IPS DF 6.9 (cell line): ENCODE measurements at places on chromosomes 16 and 17.
A peak's percentile ranks its signal among the peaks of the same experiment; 100 is the strongest.

GRCh38 chr16:11025120-11025531 lies 80.8 kb downstream of the CLEC16A start:
- H3K4me3 ChIP-seq = no peak overlapping the region
- DNase-seq = no peak
- no peaks in the 10 kb centered on the region for H3K36me3 ChIP-seq
- H3K27me3 ChIP-seq = no peaks in the 10 kb centered on the region

GRCh38 chr16:66703406-66704215 lies 7.1 kb upstream of the CMTM4 start:
- no peaks in the 10 kb centered on the region for H3K36me3 ChIP-seq
- no peaks in the 10 kb centered on the region for H3K4me1 ChIP-seq
- H3K27ac ChIP-seq = no peak overlapping the region
- H3K4me3 ChIP-seq = no peak overlapping the region
- H3K27me3 ChIP-seq = no peaks in the 10 kb centered on the region

DNA sequence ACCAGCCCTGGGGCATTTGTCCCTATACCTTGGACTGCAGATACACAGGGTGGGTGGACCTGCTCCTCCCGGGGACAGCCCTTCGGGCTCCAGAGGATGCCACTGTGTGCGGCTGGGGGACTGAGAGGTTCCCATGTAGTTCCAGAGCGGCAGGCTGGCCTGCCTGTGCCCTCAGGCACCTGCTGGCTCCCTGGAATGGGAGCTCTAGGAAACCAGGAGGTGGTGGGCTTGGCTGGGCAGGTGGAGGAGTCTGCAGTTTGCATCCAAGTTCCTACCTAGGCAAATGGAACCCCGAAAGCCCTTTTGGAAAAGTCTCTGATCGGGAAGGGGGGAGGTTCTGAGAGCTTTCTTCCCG lies 982 bp downstream of the DBNDD1 start:
- H3K27ac ChIP-seq = no peak overlapping the region
- peak overlapping the region; percentile 68; the same call in 1 of the 2 replicates for H3K4me3 ChIP-seq
- H3K36me3 ChIP-seq = peaks cover 3% of the 10 kb centered on the region; the same call in 1 of the 2 replicates
- H3K27me3 ChIP-seq = no peaks in the 10 kb centered on the region
- no peak for DNase-seq

- no peaks in the 10 kb centered on the region for H3K27me3 ChIP-seq
- H3K36me3 ChIP-seq = 0 out of 2 replicates have a peak, but pooled peaks cover 3% of the 10 kb centered on the region
- H3K4me1 ChIP-seq = no peaks in the 10 kb centered on the region; the same call in 1 of the 2 replicates
- DNase-seq = no peak
- H3K27ac ChIP-seq = no peak overlapping the region
- H3K4me3 ChIP-seq = no peak overlapping the region
Observed at GRCh38 chr17:17080781-17081180, 38.5 kb downstream of the MPRIP start.

GRCh38 chr17:43454868-43455267 lies 28.9 kb upstream of the DHX8 start:
- H3K4me1 ChIP-seq = no peaks in the 10 kb centered on the region
- H3K4me3 ChIP-seq = no peak overlapping the region
- H3K27me3 ChIP-seq = no peaks in the 10 kb centered on the region

- peaks cover 3% of the 10 kb centered on the region; the same call in 1 of the 2 replicates for H3K36me3 ChIP-seq
- H3K27me3 ChIP-seq = peaks cover 4% of the 10 kb centered on the region
- no peak within 1 kb of the TSS for H3K27ac ChIP-seq
- H3K4me1 ChIP-seq = peaks cover 11% of the 10 kb centered on the region
Observed at GRCh38 chr16:11586856-11587642, at the start of gene LITAF. TSS of gene LITAF (minus strand) at chr16:11586919. CDS start at chr16:11556730, 30,189 bp downstream.

GRCh38 chr17:64622931-64623654 lies 39.0 kb downstream of the SMURF2 start:
- DNase-seq = no peak
- no peaks in the 10 kb centered on the region for H3K27me3 ChIP-seq
- no peaks in the 10 kb centered on the region for H3K4me1 ChIP-seq
- no peak overlapping the region for H3K27ac ChIP-seq
- H3K36me3 ChIP-seq = no peaks in the 10 kb centered on the region
- no peak overlapping the region for H3K4me3 ChIP-seq

GRCh38 chr17:82392941-82393340 lies 21.4 kb downstream of the UTS2R start:
- H3K36me3 ChIP-seq = peaks cover 3% of the 10 kb centered on the region; the same call in 1 of the 2 replicates
- no peak for DNase-seq
- no peak overlapping the region for H3K4me3 ChIP-seq
- no peak overlapping the region for H3K27ac ChIP-seq
- H3K27me3 ChIP-seq = no peaks in the 10 kb centered on the region
- no peaks in the 10 kb centered on the region; the same call in 1 of the 2 replicates for H3K4me1 ChIP-seq

DNA sequence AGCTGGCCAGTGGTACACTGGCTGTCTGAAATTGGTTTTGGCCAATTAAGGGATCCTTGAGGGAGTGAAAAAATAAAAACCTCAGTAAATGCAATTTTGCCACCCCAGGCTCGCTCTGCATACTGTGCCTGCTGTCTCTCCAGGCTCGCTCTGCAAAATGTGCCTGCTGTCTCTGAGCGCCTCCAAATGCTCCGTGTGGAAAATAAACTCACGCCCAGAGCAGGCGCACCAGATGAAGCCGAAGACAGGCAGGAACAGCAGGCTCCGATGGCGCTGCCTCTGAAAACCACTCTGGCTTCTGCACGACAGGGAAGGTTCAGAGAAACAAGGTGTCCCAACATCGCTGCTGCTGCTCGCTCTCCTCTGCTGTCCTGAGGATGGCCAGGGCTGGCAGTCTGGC lies 29.1 kb downstream of the SNN start:
- no peak overlapping the region for H3K4me3 ChIP-seq
- no peak for DNase-seq

GRCh38 chr17:70327723-70328122 lies 158.4 kb downstream of the KCNJ2 start:
- no peak overlapping the region for H3K27ac ChIP-seq
- no peaks in the 10 kb centered on the region for H3K36me3 ChIP-seq
- no peaks in the 10 kb centered on the region for H3K27me3 ChIP-seq
- no peaks in the 10 kb centered on the region for H3K4me1 ChIP-seq
- H3K4me3 ChIP-seq = no peak overlapping the region

DNA sequence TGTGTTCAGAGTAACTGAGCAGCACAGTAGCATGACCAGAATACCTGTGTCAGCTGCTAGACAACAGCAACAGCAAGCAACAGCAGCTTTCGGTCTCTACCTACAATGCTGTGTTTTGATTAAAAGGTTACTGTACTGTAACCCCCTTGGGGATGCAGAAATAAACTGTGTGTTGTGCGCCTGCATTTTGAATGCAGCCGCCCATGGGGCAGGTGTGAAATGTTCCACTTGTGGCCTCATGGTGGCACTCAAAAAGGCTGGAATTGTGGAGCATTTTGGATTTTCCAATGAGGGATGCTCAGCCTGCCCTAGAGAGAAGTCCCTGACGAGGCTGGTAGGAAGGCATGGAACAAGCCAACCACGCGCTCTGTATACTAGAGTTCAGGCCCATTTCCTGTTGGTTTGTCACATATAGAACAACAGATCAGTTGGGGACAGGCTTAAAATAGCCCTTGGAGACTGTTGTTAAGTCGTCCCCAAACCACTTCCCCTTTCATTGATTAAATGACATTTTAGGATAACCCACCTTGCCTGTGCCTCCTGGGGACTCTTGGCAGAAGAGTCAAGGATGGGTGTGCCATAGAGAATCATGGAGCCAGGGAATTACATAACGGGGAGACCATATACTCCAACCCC lies 27.1 kb downstream of the SCPEP1 start:
- no peak overlapping the region for H3K27ac ChIP-seq
- H3K4me1 ChIP-seq = no peaks in the 10 kb centered on the region; the same call in 1 of the 2 replicates
- H3K4me3 ChIP-seq = no peak overlapping the region
- no peak for DNase-seq
